ENCODE measurements at places on chromosomes 7 and 10.

DNA sequence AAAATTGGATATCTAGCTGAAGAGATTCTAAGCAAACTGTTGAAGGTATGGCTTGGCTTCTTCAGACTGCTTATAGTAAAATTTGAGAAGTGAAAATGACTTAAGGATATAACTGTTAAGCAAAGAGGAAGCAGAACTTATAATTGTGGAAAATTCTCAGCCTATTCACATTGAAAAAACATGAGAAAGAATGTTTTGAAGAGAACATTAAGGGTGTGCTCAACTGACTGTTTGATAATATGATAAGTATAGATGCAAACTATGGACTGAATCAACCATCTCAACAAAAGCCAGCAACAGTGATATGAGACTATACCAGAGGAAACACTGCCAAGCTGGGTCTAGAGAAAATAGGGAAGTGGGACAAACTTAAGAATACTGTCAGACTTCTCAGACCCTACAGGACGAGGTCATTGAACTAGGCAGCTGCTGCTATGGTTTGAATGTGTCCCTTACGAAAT, 133.1 kb upstream of the PPP1R3A start:
- no peak for DNase-seq

DNA sequence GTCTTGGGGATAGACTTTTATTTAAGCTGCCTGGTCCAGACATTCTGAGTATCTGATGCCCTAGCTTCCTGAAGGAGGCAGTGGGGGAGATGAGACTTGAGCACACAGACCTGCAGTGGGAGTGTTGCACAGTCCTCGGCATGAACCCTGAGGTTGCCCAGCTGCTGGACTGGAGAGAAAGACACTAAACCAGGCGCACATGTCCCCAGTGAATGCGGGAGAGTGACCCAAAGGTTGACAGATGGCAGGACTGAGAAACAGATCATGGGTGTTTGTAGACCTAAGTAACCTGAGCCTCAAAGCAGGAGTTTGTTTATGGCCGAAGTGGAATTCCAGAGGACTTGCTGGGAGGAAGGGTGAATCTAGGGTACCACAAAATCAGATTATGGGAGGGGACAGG, 15.7 kb upstream of the MSRB2 start:
- DNase-seq: no peak

GRCh38 chr7:93879356-93879755, 11.2 kb downstream of the TFPI2 start:
- DNase-seq: no peak

GRCh38 chr7:137970253-137970975, 31.5 kb downstream of the CREB3L2 start:
- no peak for DNase-seq

DNA sequence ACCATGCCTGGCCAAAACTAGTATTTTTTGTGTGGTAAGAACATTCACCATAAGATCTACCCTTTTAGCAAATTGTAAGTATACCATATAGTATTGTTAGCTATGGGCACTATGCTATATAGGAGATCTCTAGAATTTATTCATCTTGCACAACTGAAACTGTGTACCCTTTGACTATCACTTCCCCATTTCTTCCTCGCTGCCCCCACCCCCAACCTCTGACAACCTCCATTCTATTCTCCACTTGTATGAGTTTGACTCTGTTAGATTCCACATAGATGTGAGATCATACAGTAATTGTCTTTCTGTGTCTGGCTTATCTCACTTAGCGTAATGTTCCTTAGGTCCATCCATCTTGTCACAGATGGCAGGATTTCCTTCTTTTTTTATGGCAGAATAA, 3.6 kb downstream of the CASP7 start:
- no peak for DNase-seq

DNA sequence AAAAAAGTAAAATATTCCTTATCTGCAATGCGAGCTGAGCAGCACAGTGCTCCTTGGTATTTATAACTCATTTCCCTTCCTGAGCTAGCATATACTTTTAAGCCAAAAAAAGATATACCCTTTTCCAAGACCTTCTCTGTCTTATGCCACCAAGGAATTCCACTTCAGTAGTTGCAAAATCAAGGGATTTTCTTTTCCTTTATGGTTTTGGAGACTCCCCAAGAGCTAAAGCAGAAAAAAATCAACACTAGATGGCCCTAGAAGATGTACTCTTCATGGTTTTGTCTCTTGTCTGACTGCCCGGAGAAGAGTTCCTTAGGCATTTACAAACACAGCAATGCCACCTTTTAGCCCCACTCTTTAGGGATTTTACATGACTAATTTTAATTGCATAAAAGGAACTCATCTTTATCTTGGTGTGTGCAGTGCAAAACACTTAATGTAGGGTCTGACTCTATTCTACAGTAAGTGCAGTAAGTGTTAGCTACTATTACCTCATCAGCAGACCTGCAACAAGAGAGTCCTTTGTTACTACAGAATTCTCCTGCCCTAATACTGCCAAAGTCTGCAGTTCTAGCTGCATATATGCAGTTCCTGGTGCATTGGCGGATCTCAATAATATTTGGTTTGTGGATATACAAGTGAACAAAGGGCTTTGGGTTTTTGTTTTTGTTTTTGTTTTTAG, 443.3 kb downstream of the GFRA1 start:
- DNase-seq: no peak

- DNase-seq: no peak
These were observed 445.8 kb downstream of the PLXNA4 start for GRCh38 chr7:132130497-132130896.

DNA sequence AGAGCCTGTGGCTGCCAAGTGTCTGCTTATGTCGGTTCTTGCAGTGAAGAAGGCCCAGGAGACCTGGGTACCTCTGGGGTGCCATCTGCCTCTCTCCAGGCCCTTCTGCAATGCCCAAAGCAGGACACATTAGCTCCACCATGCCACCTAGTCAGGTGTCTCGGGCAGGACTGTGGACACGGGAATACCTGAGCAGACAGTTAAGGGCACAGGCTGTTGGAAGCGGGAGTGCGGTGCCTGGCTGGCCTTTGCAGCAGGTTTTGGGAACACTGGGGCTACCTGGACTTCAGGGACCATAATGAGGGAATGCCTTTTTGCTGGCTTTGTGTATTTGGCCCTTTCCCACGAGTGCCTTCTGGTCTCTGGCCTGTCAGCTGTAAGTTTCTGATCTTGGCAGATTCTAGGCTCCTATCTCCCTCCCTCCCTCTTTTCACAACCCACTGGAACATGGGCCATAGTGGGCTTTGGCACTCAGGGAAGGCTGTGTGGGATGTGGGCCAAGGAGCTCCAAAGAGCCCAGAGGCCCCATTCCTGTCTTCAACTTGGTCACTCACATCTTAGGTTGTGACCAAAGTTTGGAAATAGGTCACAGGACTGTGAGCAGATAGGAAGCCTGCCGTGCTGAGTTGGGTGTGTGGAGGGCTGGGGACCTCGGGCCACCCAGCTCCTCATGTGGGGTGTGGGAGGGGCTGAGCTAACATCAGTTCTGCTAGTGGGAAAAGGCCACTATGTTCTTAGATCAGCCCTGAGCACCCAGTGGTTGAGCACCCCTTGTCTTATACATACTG, 41.5 kb upstream of the CXCL12 start:
- no peak for DNase-seq

DNA sequence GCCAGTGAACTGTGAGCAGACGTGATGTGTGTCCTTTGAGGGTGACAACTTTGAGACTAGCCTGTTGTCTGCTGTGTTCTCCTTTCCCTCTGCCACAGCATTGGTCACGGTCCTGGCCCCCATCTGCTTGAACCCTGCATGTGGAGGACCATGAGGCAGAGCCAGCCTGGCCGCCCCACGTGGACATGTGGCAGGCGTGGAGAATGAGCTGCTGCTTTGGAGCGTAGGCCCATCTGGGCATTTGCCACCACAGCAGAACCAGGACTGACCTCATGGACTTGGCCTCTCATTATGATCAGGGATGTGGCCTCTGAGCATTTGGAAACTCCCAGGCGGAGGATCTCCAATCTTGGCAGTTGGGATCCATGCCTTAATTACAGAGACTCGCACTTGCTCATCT, 448.5 kb downstream of the TCERG1L start:
- no peak for DNase-seq

- no peak for DNase-seq
These were observed 19.6 kb upstream of the GSTK1 start for GRCh38 chr7:143243614-143244013.

DNA sequence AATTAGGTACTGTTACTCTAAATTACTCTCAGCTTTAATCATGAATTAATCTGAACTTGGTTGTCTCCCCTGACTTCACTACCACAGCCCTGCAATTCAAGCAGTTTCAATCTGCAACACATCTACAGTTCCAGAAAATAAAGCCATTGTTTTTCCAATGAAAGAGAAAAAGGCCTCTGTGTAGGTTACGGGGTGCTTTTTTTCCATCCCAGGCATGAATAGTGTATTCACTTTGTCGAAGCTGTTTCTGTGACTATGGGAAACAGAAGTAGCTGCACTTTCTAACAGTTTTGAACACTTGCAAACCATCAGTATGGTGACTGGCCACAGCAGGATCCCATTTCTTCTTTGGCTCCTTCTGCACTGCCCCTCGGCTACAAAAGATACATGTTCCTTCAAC, 460.2 kb downstream of the GRM8 start:
- no peak for DNase-seq

- DNase-seq: no peak
These were observed 34.6 kb downstream of the UNCX start for GRCh38 chr7:1267016-1267900.

- DNase-seq: no peak
These were observed 97.7 kb downstream of the SH3PXD2A start for GRCh38 chr10:103757531-103758293.

DNA sequence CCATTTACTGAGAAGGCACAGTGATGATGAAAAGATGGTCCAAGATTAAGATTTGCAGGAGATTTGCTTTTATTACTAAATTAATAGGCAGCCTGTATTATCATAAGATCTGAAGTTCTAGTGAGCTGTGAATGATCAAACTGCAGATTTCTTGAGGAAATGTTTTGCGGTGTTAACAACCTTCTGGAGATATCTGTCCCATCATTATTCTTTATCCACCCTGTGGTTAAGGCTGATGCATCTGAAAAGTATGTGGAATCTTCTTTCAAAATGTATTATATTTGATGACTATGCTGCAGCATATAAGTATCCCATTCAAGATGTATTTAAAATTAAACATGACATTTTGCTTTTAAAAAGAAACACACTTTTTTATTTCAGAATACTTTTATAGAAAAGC, 150.3 kb downstream of the POLR1F start:
- no peak for DNase-seq

DNA sequence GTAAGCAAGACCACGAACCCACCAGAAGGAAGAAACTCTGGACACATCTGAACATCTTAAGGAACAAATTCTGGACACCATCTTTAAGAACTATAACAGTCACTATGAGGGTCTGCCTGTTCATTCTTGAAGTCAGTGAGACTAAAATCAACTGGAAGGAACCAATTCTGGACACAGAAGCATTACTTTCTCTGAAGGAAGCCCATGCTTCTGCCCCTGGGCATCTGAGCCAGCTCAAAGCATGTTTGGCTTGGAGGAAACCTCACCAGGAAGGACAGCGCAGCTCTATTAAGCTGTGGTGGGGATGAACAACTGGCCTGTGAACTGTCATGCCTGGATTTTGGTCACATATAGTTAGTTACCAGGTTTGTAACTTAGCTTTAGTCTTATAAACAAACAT, 132.4 kb upstream of the GDF10 start:
- no peak for DNase-seq

- DNase-seq: no peak
These were observed 71.2 kb downstream of the ADARB2 start for GRCh38 chr10:1666147-1666546.

DNA sequence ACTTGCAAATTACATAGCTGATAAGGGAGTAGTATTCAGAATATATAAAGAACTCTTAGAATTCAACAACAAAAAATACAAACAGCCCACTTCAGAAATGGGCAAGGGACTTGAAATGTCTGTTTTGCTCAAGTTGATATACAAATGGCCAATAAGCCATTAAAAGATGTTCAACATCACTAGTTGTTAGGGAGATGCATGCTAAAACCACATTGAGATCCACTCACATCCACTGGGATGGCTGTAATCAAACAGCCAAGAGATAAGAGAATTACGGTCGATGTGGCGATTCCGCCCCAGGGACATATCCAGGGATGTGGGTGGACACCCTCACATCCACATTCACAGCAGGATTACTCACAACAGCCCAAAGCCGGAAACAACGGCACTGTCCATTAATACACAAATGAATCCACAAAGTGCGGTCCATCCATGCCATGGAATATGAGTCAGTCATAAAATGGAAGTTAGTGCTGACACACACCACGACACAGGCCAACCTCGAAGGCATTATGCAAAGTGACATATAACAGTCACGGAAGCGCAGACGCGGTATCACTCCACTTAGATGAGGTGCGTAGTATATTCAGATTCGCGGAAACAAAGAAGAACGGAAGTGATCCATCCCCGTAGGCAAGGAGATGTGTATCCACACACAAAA, 227.8 kb downstream of the DNAJB6 start:
- DNase-seq: no peak

- DNase-seq: no peak
These were observed 3.7 kb upstream of the AKR1C3 start for GRCh38 chr10:5090551-5090950.

GRCh38 chr10:88668465-88668864, 4.2 kb downstream of the LIPF start:
- DNase-seq: no peak

DNA sequence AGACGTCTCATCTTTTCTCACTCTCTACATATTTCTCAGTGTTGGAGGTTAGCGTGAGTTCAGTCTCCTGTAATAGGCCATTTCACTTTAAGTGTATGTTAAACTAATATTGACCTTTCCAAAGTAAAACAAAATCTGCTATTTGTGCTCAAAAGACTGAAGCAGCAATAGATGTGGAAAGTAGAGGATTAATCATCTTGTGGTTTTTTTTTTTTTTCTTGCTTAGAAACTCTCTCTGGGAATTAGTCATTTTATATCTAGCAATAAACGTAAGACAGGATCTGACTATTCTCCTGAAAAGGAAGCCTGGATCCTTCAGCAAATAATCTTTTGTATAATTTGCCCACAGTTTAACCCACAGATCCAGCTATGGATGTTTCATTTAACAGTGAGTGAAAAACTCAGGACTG, 81.7 kb downstream of the NRP1 start:
- DNase-seq: no peak

GRCh38 chr7:85310301-85310700, 123.4 kb upstream of the SEMA3D start:
- DNase-seq: no peak

DNA sequence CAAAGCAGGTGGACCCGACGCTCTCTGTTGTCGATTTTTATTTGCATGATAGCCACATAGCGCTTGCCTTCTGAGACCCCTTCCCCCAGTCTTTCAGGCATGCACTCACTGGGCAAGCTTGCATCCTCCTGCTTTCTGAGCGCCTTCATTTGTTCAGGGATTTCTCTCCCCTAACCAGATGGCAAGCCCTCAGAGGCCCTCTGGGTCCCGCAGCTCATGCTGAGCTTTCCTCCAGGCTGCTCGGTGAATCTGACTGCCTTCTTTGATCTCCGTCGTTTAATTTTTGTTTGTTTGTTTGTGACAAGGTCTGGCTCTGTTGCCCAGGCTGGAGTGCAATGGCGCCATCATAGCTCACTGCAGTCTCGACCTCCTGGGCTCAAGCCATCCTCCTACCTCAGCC, 58.8 kb downstream of the ITIH5 start:
- DNase-seq: no peak

Measured in stimulated activated CD4-positive, alpha-beta T cell treated with anti-CD3 and anti-CD28 coated beads, Interleukin-15, amount 100 ng/mL, for 1 hour (primary cell).